ENCODE measurements at places on chromosomes 7 and 10. TPM values are rescaled to one million over a fixed set of nuclear protein-coding genes. Genes with fewer than 3 reads are reported as not detected.

The TSPAN12 gene
- 6.0 TPM for total RNA-seq

The NCF1 gene
- total RNA-seq = 0.54 TPM

DNA sequence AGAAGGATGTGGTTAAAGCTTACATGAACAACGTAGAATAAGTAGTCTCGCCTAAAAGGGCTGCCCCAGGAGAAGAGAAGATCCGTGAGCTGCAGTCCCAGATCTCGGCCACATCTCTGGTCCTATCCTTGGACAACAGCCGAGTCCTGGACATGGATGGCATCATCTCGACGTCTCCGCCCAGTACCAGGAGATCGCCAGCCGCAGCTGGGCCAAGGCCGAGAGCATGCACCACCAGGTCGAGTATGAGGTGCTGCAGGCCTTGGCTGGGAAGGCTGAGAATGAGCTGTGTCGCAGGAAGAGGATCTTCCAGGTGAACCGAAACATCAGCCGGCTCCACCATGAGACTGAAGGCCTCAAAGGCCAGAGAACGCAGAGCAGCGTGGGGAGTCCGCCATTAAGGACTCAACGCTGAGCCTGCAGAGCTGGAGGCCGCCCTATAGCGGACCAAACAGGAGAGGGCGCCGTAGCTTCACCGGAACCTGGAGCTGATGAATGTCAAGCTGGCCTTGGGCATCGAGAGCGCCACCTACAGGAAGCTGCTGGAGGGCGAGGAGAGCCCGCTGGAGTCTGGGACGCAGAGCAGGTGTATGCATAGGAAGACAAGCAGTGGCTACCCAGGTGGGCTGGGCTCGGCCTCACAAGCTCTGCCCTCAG is 22.2 kb downstream of the LIPK start:
- DNase-seq = peak; percentile 74

The CXCL12 gene
- total RNA-seq = 2.2 TPM

The AGMO gene
- total RNA-seq = 1.2 TPM

DNA sequence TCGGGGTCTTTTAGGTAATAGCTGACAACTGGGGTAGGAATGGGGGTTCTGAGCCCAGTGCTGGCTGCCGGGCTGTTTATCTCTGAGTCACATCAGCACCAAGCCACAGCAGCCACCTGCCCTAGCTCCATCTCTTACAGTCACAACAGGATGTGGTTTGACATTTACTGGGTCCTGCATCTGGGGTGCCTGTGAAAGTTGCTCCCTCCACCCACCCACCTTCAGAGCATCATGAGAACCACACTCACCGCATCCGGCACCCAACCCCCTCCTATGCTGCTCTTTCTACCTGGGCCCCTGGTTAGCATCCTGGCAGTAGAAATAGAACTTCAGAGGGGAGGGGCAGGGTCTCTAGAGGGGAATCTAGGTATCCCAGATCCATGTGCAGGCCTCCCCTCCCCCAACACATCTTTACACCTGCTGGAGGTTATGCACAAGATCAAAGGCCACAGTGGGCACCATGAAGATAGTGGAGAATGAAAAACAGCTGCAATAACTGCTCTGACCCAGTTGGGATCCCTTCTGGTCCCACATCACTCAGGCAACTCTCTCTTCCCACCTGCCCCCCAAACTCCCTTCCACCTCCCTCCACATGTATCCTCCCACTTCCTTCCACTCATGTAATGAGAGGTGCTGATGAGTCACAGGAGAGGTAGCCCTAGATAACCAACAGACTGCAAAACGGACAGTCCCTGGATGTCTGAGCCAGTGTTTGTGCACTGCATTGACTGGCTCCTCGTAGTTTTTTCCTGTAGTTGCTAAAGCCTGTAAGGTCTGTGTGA is 38.2 kb downstream of the PRSS2 start:
- no peak for DNase-seq

DNA sequence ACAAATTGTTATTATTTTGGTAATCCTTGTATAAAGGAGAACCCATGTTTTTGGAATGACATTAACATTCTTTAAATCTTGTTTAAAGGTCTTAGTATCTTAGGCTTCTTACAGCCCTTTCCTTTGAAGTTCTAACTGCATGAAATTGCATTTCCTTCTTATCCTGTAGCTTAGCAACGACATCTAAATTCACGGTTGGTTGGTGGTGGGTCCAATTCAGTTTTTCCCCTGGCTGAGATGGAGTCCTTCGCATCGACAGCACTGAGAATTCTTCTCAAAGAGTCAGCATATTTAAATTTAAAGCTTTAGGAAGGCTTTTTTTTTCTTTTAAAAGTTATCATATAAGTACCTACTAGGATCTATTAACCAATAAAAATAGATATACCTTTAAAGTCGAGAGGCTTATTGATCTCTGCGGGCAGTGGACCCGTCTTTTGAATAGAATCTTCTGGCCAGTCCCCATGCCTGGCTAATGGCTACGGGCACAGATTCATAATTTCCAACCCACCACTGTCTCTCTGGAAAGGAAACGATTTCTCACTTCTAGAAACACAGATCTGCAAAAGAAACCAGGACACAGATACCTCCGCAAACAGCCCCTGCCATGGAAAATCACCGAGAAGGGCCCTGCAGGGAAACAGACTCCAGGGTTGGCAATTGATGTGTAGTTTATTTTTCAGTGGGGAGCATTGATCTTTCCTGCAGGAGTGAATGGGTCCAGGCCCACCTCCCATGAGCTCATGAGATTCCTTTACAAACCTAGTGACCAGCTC is 63.4 kb downstream of the RAMP3 start:
- no peak for DNase-seq

The INA gene
- total RNA-seq = 625 TPM

DNA sequence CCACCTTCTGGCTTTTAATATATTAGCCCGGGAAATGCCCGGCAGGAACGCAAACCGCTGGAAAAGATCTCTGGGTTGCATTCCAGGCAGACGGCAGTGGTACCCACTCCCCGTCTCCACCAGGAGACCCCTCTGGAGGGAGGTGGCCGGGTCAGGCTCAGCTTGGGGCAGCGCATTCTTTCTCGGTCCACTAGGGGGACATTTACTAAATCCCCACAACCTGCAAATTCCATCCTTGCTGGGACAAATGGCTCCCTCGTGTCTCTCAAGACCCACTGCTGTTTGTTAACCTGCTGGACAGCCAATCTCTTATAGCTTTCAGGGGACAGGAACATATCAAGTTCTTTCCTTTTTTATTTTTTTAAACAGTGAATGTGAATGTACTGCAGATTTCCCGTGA is 45.8 kb upstream of the CARD11 start:
- peak; percentile 60 for DNase-seq

DNA sequence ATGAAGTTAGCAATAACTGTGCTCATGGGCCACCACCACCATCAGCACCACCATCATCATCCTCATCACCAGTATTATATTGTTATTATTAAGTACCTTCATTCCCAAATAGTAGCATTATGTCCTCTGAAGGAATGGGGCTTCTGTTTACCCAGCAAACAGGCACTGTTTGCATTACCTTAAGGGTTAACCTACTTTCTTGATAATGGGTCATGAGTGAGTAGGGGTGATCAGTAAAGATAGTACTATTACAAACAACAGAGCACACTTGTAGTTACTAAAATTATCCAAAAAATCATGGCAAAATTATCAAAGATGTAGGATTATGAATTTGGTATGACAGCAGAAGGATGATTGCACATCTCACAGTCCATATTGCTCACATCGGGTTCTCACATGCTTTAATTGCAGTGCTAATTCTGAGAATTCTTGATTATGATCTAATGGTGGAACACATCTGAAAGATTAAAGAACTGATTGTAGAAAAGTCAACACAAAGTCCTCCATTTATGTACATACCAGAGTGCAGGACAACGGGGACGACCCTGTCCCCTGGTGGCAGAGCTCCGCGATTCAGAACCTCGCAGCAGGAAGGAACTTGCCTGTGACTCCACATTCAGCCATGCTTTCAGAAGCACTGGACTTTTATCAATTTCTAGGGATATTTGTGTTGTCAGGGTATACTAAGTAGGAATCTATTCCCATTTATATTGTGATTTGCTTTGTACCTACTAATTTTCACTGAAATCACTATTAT is 31.0 kb downstream of the PDE1C start:
- DNase-seq = no peak

- DNase-seq = no peak
These were observed 8.9 kb downstream of the CUBN start for GRCh38 chr10:17120694-17121093.

The WIPF3 gene
- total RNA-seq = 0.37 TPM

DNA sequence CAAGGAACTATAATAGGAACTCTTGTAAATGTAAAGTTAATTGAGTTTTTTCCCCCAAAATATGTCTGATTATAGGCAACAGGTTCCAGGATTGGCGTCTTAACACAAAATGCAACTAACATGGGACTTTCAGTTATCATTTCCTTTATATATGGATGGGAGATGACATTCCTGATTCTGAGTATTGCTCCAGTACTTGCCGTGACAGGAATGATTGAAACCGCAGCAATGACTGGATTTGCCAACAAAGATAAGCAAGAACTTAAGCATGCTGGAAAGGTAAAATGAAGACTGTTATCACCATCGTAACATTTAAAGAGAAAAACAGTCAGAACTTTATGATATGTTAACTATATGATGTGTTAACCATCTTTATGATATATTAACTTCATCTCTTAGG is 63.7 kb downstream of the SP8 start:
- no peak for DNase-seq

DNA sequence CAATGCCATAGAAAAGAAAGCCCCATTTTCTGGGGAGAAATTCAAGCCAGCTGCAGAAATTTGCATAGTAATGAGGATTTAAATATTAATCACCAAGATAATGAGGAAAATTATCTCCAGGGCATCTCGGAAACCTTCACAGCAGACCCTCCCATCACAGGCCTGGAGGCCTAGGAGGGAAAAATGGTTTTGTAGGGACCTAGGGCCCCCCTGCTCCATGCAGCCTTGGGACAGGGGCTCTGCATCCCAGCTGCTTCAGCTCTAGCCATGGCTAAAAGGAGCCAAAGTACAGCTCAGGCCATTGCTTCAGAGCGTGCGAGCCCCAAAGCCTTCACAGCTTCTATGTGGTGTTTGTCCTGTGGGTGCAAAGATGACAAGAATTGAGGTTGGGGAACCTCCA is 46.6 kb upstream of the VOPP1 start:
- no peak for DNase-seq

DNA sequence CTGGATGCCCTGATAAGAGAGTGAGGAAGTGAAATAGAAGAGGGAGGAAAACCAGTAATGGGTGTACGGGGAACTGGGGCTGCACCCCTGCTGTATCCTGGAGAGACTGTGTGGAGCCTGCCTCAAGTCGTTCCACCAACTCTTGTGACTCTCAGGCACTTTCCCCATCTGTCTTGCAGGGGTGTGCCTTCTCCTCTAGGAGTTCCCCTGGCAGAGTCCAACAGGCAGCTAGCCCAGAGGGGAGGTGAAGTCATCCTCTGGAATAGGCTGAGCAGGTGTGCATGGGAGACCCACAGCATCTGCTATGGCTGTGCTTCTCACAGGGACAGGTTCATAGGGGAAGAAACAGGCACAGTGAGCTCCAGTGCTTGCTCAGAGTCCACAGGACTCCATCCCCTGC is 46.8 kb downstream of the WIPF3 start:
- no peak for DNase-seq

- no peak for DNase-seq
These were observed 356.3 kb downstream of the DNAJB6 start for GRCh38 chr7:157693071-157693520.

- peak; percentile 43 for DNase-seq
These were observed at the start of gene DGKB for GRCh38 chr7:14902589-14903067. Gene DGKB (minus strand): TSS chr7:14902751.

The CUZD1 gene
- 2.4 TPM for total RNA-seq

- peak; percentile 70 for DNase-seq
These were observed 256.6 kb upstream of the GLI3 start for GRCh38 chr7:42493436-42494198.

DNA sequence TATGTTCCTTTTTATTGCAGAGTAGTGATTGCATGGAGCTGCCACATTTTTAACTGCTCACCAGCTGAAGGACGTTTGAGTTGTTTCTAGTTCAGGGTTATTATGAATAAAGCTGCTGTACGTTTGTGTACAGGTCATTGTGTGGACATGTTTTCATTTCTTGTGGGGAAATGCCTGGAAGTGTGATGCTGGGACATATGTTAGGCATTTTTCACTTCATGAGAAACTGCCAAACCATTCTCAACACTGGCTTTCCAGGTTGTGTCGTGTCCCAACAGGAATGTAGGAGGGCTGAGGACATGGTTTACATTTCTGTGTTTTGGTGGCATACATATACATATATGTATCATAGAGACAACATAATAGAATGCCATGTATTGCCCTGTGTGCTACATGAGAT is 73.0 kb downstream of the NEURL1 start:
- DNase-seq = no peak

DNA sequence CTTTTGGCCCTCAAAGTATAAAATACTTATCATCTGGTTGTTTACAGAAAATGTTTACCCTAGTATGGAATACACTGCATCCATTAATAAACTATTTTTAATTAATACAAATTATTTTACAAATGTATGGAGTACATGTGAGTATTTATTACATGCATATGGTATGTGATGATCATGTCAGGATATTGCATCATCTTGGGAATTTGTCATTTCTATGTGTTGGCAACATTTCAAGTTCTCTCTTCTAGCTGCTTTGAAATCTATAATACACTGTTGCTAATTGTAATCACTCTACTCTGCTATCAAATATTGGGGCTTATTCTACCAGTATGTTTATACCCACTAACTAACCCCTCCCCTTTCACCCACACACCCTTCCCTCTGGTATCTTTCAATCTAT is 103.9 kb upstream of the THSD7A start:
- DNase-seq = no peak

The SPDYE2 gene
- not detected for total RNA-seq

The BAG3 gene
- 15.7 TPM for total RNA-seq

GRCh38 chr10:71392791-71393781 is 3.6 kb upstream of the CDH23 start:
- DNase-seq = no peak

GRCh38 chr7:148142660-148143248 is 447.8 kb upstream of the C7orf33 start:
- no peak for DNase-seq

- DNase-seq = no peak
These were observed 37.4 kb downstream of the LRRC72 start for GRCh38 chr7:16564023-16564380.

The PPRC1 gene
- total RNA-seq = 21.6 TPM

All from glutamatergic neuron (in vitro differentiated cells).